Lung (tissue), 17 donors: ENCODE measurements at places on chromosomes 1 and 21. TPM values are rescaled to one million over a fixed set of nuclear protein-coding genes. Genes with fewer than 3 reads are reported as not detected.

The ITLN1 gene
- total RNA-seq = 3.3 TPM

The NADK gene
- 121 TPM for total RNA-seq

The GNPAT gene
- 32.2 TPM for total RNA-seq

The TMPRSS2 gene
- 130 TPM for total RNA-seq

The GPR153 gene
- 8.0 TPM for total RNA-seq

The ST6GALNAC3 gene
- total RNA-seq = 15.9 TPM

The KMO gene
- 2.2 TPM for total RNA-seq

The MSH4 gene
- total RNA-seq = 0.40 TPM
